ENCODE measurements at places on chromosomes 5 and 9.

DNA sequence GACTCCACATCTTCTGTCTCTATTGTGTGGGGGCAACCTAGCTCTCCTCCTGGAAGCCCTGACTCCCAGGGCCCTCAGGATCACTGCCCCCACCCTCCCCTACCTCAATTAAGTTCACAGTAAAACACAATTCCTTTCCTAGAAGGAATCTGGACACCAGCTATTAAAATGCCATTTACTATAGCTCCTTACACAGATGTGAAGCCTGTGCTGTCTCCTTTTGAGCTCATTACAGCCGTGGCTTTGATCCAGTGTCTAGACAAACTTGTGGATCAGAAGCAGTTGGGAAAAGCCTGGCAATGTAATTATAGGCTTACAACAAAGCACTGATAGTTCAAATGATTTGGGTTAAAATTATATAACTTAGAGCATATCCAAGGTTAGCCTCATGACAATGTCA is 107.0 kb upstream of the SMIM23 start:
- DNase-seq = no peak

GRCh38 chr9:967436-967835 is 9.0 kb upstream of the DMRT3 start:
- DNase-seq = no peak

- no peak for DNase-seq
Measured at GRCh38 chr9:80061940-80062339, 490.2 kb downstream of the TLE4 start.

GRCh38 chr5:171363846-171364245 is 23.8 kb upstream of the NPM1 start:
- no peak for DNase-seq

- no peak for DNase-seq
Measured at GRCh38 chr9:111542497-111543254, 17.7 kb downstream of the ZNF483 start.

GRCh38 chr9:69611221-69611620 is 61.0 kb downstream of the APBA1 start:
- DNase-seq = no peak

- no peak for DNase-seq
Measured at GRCh38 chr5:34511481-34511880, 144.6 kb upstream of the RAI14 start.

- DNase-seq = no peak
Measured at GRCh38 chr9:94901019-94901363, 174.5 kb downstream of the AOPEP start.

DNA sequence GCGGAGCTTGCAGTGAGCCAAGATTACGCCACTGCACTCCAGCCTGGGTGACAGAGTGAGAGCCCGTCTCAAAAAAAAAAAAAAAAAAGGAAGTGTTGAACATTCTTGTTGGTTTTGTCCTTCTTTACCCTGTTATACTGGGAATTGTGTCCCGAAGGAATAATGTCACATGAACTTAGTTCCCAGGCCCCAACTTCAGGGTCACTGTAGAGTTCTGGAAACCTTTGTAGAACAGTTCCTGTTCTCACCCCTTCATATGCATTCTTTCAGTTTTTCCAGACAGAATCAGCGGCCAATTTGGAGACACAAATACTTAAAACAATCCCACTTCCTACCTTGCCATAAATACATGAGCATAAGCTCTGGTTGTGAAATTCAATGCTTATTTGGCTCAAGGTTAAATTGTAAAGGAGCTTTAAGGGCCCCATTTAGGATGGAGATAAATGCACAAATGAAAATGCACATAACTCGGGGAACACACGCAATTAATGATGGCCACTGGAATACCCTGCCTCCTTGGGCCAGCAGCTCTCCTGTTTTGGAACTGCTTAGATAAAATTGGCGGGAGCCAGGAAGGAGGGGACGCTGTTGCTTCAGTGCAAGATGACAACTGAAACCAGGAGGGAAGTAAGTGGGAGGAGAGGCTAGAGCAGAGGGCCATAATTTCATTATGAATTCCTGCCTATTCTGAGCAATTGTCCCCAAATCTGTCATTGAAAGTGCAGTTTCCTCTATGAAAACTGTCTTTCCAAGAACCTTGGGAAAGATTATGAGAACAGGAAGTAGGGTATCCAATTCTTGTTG is 153.7 kb downstream of the FGF1 start:
- DNase-seq = no peak

DNA sequence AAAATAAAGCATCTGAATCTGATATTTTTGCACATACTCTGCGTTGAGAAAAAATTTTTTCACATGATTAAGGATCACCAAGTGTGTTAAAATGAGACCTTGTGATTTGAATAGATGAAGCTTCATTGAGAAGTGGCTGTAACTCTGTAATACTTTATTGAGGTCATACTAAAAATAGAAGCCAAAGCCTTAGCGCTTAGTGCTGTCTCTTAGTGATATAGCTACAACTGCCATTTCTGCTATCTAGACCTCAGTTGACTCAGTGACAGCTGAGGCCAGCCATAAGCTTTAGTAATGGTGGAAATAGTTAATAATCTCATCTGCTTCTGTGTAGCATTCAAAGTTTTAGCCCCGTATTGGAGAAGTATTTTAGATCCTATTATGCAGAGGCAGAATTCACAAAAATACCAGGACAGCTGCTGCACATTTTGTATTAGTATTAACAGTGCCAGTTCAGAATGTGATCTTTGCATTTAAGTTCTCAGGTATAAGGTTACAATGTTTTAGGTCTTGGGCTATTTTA is 107.4 kb upstream of the SGCD start:
- DNase-seq = no peak

DNA sequence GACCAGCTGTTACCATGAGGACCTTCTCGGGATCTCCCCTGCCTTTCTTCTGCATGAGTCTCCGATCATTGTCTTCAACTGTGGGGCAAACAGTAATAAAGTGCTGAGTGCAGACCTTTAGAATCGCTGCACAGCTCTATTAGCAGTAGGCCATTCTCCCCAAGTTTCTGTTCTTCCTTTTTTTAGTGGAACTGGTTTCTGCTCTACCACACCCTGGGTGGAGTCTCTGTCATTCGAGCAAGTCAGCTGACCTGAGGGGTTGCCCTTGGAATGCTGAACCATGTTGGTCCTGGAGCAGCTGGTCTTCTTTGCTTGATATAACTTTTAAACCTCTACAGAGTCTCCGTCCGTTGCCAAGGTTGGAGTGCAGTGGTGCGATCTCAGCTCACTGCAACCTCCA is 33.4 kb upstream of the GNPDA1 start:
- DNase-seq = no peak

DNA sequence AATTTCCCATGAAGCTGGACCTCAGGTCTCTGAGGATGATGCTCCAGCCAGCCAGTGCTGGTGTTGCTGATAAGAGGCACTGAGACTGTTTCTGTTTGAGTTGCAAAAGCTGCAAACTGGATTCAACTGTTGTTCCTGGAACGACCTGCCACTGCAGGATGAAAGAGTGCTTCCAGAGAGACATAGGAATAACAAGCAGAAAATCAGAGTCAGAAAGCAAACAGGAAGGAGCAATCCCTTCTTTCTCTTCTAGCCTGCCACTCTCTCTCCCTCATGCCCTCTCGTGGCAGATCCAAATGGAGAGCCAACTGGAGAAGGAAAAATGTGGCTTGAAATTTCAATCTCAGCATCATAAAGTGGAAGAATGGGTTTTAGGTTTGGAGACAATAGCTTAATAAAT is 110.4 kb downstream of the STARD4 start:
- no peak for DNase-seq

DNA sequence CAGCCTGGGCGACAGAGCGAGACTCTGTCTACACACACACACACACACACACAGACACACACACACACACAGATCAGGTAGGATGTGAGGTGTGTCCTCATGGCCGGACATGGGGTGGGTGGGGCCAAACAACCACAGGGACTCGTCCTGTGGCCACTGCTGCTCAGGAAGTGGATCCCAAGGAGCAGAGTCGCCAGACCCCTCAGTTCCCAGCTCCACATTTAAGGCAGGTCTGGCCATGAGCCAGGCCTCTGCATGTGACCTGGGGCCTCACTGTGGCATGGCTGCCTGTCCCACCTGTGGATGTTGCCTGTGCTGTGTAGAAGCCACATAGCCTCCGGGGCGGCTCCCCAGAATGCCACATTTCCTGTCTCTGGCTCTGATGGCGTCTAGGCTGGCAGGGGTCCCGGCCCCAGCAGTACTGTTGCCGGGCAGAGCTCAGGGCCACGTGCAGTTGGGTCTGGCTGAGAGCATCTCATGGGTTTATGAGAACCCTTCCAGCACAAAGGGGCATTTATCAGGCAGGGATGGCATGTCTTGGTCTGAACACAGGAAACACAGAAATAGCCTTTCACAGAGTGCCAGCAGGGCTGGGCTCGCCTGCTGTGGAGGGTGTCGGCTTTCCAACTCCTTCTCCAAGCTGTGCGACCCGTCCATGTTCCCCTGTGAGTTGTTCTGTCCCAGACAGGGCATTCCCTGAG is 9.9 kb upstream of the NINJ1 start:
- DNase-seq = no peak

GRCh38 chr5:86869268-86869667 is 251.5 kb downstream of the COX7C start:
- DNase-seq = no peak

GRCh38 chr9:15249042-15249818 is 57.8 kb downstream of the TTC39B start:
- DNase-seq = no peak

DNA sequence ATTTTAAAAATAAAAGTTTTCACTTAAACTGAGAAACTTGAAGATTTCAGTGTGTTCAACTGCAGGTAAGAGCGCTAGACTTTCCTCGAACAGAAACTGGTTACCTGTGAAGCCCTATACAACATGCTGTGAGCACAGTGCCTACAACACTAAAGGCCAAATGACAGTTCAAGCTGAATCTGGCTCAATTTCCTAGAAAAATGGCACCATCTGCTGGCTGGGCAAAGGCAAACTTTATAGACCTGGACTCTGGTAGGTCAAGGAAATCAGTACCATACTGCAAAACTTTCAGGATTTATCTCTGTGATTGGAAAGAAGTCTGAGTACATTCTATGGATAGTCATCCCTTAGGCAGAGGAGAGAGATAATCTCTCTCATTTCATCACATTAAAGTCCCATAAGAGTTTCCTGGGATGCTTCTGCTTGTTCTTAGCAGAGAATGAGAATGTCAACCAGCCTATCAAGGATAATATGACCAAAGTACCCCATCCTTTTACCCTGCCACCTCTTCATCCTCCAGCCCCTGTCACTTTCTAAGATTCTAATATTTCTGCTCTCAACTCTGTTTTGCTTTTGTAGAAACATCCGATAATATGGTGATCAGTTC is 31.8 kb upstream of the FOXB2 start:
- no peak for DNase-seq

DNA sequence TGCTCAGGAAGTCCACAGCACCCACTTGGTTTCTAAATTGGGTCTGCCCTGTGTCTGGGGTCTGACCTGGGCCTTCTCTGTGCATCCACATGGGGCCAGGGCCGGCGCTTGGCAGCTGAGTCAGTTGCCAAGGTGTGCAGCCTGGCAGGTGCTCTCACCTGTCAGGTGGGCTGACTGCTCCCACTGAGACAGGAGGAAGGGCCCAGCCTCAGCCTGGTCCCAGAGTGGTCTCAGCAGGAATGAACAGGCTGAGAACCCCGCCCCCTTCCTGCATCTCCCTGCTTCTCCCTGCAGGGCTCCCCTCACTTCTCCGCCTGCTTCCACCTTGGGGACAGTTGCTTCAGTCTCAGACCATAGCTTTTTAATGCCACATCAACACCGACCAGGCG is 60.5 kb downstream of the BARX1 start:
- DNase-seq = no peak

DNA sequence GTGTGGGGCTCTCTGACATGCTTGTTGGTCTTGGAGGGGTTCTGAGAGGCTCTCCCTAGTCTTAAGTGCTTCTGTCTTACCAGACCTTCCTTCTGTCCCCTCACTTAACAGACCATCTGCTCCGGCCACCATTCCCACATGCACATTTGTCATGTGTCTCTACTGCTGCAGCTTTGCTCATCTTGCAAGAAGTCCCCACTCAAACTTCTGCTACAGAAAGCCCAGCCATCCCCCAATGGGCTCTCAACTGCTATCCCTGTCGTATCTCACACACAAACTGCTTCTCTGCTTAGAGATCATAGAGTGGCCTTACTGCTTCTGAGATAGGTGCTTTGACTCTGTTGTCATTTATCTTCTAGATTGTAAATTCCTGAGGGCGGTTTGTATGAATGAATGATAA is 69.4 kb downstream of the NUP214 start:
- no peak for DNase-seq

GRCh38 chr9:124044448-124044847 is 32.9 kb downstream of the LHX2 start:
- DNase-seq = no peak

DNA sequence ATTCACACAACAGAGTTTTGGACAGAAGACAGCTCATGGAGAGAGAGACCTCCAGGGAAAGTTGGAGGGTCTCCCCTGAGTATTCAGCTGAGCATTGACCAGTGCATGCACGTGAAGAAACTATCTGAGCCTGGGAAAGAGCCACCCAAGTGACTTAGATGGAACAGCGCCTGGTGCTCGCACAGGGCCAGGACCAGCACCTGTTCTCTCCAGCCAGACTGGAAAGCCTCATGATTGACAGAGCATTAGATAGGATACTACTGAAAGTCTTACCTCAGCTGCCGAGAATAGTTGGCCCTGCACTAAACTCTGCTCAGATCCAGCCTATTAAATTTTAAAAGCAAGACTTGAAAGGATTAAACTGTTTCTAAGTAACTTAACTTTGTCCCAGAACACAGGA is 28.3 kb upstream of the NEURL1B start:
- DNase-seq = no peak

DNA sequence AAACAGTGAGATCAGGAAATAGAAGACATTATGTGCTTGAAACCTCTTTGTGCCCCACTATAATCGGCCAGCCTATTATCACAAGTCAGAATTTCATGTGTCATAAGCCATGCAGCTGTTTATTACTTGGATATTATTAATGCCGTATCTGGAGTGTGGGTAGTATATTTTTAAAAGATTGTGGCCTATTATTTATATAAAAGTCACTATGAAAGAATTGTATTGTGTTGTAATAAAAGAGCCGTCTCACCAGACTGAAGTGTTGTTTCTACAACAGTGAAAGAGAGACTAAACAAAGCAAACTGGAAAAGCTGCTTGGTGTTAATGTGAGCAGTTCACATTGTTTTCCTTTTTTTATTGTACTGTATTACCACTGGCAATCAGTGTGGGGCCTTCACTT is 449.1 kb downstream of the PSAT1 start:
- DNase-seq = no peak

DNA sequence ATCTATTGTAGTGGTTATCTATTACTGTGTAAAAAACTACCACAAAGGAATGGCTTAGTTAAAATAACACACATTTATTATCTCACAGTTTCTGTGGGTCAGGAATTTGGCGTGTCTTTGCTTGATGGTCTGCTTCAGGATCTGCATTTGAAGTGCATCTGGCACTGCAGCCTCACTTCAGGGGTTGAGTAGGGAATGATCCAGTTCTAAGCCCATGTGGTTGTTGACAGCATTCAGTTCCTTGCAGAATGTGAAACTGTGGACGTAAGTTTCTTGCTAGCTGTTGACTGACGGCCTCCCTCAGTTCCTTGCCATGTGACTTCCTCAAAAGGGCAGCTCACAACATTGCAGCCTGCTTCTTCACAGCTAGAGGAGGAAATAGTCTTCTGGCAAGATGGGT is 2.1 kb upstream of the OGN start:
- DNase-seq = no peak

All from stimulated activated CD4-positive, alpha-beta T cell treated with anti-CD3 and anti-CD28 coated beads, TNF-alpha, amount 100 ng/mL, for 48 hours (primary cell).